ENCODE measurements at places on chromosomes 12 and 14.

- no peak for DNase-seq
These were observed 150.2 kb downstream of the TTLL5 start for GRCh38 chr14:75811136-75811829.

DNA sequence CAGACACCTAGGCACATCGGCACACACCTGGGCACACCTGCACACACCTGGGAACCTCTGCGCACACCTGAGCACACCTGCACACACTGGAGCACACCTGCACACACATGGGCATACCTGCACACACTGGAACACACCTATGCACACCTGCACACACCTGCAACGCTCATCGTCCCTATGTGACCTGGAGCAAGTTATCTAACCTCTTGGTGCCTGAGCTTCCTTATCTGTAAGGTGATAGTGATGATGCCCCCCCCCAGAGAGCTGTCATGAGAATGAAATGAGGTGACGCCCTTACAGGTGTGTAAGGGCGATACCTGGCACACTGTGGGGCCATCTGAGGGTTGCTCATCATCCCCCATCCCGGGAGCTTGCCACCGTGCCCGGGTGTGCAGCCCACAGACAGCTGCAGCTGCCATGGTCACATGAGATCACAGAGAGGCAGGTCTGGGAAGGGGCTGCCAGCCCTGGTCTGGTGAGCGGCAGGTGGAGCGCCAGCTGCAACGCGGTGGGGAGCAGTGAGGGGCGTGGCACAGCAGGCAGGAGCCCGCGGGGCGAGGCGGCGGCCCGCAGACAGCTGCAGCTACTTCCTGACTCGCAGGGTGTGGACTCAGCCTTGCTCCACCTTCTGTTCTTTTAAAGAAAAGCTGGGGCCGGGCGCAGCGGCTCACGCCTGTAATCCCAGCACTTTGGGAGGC, 59.9 kb upstream of the FBRSL1 start:
- no peak for DNase-seq

DNA sequence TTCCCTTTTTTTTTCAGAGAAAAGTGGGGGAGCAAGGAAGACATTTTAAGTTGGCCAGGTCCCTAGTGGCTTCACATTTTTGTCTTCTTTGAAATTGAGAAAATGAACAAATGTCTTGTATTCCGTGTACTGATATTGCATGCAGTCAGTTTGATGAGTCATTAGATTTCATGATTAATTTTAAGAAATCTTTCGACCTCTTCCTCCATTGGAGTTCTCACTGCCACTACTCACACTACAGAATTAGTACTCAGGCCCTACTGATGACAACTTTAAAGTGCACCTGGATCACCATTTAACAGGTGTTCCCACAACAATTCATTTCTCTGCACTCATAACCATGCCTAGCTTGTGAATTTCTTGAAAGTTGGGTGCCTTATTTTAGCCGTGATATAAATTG, 50.5 kb downstream of the SAMD4A start:
- no peak for DNase-seq

- no peak for DNase-seq
These were observed 54.6 kb downstream of the PSMA6 start for GRCh38 chr14:35346738-35347322.

GRCh38 chr14:61477712-61478462, 156.5 kb downstream of the PRKCH start:
- DNase-seq, result no peak

GRCh38 chr12:127245437-127245836, 1021.5 kb upstream of the TMEM132C start:
- DNase-seq, result no peak

DNA sequence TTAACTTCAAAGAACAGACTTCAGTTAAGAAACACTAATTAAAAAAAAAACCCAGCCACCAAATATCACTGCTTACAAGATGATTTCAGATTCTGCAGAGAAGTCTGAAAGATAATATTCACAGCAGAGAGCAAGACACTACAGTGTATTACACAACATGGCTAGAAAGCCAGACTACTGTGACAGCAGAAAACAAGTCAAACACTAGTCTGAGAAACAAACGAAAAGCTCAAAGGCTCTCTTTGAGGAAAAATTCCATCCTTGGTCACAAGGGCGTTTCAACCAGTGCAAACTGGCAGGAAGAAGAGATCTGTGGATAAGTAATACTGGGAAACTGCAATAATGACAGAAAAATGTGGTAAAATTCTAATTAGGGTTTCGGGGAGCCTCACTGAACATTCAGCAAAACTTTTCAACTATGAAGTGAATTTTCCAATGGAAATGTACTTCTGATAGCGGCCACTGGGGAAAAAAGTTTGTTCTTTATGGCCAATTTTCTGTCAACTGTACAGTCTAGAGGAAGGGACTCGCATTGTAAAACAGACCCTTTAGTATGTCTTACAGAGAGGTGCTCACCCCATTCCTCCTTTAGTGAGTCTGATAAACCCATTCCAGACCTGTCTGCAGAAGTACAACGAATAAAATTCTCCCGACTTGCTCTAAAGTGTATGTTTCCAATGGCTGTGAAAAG, 50.4 kb downstream of the ACADS start:
- no peak for DNase-seq

GRCh38 chr12:4133636-4134447, 139.7 kb upstream of the CCND2 start:
- DNase-seq, result no peak

DNA sequence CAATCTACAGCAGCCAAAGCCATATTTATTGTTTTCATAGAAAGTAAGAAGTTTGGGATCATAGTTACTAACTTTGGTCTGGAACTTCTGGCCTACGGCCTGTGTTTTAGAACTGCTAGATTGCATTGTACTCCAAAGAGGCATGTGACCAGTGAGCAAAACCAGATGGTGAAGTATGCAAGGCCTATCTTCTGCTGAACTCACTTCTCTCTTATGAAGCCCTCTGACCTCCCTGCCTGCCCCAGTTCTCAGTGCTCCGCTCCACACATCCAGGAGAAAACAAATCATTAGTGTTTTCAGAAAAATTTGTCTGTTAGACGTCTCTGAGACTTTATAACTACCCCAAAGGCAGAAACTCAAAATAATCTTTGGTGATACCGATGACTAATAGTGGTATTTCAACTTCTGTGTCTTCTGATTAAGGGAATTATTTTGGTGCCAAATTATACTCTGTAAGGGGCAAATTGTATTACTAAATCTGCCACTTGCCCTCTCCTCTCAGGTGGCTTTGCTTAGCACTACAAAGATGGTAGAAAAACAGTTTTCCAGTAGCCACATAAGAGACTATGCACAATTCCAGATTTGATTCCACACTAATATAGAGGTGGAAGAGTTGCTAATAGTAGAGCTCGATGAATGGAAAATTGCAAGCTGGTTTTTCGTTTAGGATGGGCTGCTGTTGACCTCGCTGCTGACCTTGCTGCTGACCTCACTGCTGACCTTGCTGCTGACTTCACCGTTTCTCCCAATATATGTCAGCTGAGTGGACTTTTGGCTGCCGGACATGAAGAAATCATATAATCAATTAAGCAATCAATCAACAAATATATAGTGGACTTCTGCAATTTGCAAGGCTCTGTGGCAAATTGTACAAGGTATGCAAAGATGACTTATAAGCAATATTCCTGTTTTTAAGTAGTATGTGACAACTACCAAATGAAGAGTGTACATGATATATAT, 147.5 kb downstream of the KITLG start:
- DNase-seq, result no peak

DNA sequence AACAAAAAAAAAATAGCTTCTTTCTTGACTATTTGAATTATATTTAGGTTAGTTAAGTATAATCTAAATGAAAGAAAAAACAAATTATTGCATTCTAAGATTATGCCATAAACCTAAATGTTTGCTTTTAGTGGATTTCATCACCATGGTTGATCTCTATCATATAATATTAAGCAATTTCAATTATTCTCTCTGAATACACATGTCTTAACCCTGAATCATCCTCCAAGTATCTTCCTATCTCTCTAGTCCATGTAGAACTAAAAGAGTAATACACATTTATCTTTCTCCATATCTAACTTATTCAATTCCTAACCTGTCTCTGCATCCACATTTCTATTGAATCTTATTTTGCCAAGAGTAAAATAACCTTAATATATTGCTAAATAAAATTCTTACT, 59.6 kb downstream of the PPFIA2 start:
- no peak for DNase-seq

GRCh38 chr14:74401504-74402241, 24.3 kb downstream of the SYNDIG1L start:
- DNase-seq, result no peak

Data from progenitor cell of endocrine pancreas (in vitro differentiated cells).